NCI-H345 (cell line): ENCODE measurements at places on chromosomes 16 and 17.
A peak's percentile ranks its signal among the peaks of the same experiment; 100 is the strongest.

GRCh38 chr17:67672592-67673335 is 45.0 kb upstream of the NOL11 start:
- peak; percentile 3 for DNase-seq

DNA sequence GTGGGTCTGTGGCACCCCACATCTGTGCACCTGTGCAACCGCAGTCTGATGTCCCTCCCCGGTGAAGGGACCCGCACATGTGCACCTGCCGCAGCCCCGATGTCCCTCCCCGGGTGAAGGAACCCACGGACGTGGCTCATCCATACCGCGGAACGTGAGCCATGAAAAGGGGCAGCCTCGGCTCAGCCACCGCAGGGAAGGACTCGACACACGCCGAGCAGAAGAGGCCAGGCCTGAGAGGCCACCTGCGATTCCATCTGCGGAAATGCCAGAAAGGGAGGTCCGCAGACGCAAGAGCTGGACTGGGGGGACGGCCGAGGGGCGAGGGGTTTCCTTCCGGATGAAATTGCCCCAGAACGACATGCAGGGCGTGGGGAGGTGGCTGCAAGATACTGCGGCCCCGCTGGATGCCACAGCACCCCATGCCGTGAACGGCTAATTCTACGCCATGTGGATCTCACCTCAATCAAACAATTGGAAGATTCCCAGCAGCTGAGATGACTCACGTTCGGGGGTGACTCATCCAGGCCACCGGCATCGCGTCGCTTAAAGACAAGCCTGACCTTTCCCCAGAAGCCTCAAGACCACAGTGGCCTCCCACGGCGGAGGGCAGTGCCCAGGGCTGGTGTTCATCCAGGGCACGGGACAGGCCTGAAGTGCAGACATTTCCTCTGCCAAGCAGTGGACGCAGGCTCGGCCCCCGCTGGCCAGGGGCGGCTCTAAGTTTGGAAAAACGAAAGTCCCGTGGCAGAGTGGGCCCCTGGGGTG is 21.0 kb downstream of the SOX8 start:
- DNase-seq: no peak

DNA sequence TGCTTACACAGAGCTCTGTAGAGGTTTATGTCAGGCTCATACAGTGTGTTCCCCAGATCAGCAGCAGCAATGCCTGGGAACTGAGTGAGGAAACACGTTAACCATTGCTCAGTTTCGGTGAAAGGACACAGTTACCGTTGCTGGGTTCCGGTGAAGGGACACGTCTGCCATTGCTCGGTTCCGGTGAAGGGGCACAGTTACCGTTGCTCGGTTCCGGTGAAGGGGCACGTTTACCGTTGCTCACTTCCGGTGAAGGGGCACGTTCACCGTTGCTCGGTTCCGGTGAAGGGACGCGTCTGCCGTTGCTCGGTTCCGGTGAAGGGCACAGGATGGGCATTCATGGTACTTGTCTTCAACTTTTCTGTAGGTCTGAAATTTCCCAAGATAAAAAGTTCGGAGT is 81.7 kb downstream of the MRM3 start:
- no peak for DNase-seq

DNA sequence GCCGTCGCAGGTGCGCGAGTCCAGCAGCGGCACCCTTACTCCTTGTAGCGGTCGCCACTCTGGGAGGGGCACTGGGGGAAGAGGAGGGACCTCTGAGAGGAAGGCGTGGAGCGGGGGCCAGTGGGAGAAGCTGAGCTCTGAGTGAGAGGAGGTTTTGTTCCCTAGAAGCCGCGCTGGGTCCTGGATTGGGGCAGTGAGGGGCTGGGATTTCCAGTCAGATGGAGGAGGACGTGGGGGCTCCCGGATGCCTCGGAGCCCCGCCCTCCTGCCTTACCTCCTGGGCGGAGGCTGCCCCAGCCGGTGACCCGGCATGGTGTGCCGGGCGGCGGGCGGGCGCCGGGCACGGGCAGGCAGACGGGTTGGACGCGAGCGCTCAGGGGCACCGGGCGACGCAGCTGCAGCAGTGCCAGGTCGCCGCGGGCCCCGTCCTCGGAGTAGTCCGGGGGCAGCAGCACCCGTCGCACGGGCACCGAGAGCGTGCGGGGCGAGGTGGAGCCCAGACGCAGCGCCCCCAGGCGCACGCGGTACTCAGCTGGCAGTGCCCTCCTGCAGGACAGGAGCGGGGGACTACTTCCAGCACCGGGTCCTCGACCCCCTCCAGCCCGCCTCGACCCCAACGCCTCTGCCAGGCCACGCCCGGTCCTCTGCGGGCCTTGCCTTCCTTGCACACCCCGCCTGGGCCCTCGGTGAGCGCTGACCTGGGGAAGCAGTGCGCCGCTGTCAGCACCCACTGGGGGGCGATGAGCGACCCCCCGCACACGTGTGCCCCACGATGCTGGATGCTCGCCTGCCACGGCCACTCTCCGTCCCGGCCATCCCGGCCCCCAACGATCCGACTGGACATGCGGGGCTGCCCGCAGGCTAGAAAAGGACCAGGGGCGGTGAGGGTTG is 2.0 kb downstream of the PRSS33 start:
- DNase-seq: no peak

DNA sequence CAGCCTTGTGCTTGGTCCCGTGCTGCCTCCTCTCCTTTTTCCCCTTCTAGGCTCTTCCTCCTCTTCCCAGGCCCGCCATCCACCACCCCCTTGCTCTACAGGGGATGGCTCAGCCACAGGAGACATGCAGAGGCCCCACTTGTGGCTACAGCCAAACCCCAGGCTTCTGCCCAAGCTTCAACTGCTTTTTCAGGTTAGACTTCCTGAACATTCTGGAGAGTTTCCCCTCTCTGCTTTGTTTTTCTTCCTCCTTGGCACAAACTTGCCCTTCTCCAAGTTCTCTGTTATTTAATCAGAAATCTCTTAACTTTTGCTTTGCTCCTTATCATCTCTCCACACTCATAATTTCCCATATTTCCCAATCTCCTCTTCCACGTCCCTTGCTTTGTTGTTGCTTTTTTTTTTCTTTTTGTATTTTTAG is 18.3 kb upstream of the HAS3 start:
- no peak for DNase-seq

- no peak for DNase-seq
These were observed 2.7 kb downstream of the TLCD1 start for GRCh38 chr17:28723159-28723835.

DNA sequence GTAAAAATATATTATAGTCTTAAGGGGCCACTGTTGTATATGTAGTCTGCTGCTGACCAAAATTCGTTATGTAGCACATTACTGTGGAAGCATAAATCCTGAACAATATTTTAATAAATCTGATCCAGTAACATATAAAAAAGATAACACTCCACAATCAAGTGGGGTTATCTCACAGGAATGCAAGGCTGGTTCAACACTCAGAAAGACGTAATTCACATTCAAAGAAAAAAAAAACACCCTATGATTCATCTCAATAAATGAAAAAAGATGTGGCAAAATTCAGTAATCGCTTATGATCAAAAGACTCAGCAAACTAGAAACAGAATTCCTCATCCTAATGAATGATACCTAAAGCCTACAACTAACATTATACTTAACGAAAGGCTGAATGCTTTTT is 47.8 kb downstream of the CREBBP start:
- DNase-seq: no peak

GRCh38 chr17:63600569-63601438 is at the start of gene TACO1:
Gene TACO1 (plus strand): TSS chr17:63600895. CDS start chr17:63601084, 189 bp downstream.
- DNase-seq: peak; percentile 79

DNA sequence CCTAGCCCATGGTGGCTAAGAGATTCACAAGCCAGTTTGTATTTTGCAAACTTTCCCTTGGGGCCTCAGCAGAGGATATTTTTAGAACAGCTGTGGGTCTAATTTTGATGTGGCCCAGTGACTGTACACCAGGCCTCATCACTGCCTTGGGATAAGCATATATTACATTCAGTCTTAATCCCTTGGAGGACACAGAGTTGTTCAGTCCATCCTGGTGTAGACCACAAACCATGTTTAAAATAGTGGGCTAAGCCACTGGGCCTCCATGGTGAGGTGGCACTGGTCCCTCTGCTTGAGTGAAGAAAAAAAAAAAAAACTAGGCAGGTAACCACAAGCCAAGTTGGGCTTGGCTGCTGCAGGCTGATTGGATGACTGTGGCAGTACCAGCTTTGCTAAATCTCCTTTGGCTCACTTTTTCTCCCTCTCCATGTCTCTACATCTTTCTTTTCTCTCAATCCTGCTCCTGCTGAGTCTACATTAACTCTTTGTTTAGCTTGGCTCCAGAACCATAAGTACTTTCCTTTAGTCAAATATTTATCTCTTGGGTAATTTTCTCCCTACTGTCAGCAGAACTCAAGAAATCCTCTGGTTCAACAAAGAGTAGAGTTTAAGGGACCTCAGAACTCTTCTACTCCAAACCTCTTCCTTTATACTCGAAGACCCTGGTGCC is 120.0 kb upstream of the TBX2 start:
- no peak for DNase-seq

DNA sequence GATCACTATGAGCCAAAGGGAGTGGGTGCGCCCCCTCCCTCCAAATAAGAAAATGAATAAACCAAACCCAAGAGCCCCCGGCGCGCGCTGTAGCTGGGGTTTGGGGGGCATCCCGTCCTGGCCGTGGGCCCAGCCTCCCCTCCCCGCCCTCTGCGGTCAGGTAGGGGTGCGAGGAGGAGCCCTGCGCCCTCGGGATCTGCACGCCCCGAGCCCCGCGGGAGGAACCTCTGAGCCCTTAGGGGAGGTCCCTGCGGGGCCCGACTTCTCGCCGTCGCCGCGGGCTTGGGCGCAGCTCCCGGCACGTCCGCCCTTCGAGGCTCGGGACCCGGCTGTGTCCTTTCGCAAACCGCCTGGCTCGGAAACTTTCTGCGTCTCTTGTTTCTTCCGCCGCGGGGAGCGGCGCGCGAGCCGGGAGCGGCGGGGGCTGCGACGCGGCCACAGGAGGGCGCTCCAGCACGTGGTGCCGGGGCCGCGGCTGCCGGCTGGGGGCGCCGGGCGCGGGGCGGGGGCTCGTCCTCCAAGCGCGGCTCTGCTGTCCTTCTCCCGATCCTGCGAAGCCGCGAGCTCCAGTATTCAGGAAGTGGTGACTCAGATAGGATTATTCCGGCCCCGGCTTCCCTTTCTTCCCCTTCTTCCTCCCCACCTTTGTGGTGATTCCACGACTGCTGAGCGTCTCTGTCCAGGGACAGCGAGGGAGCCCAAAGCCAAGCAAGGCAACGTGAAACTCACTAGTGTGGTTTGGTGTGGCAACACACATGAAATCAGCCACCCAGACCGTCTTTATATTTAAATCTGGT is 1.6 kb downstream of the PITPNC1 start:
- peak; percentile 71 for DNase-seq

- DNase-seq: no peak
These were observed 251.6 kb upstream of the TNRC6C start for GRCh38 chr17:77706938-77707337.

DNA sequence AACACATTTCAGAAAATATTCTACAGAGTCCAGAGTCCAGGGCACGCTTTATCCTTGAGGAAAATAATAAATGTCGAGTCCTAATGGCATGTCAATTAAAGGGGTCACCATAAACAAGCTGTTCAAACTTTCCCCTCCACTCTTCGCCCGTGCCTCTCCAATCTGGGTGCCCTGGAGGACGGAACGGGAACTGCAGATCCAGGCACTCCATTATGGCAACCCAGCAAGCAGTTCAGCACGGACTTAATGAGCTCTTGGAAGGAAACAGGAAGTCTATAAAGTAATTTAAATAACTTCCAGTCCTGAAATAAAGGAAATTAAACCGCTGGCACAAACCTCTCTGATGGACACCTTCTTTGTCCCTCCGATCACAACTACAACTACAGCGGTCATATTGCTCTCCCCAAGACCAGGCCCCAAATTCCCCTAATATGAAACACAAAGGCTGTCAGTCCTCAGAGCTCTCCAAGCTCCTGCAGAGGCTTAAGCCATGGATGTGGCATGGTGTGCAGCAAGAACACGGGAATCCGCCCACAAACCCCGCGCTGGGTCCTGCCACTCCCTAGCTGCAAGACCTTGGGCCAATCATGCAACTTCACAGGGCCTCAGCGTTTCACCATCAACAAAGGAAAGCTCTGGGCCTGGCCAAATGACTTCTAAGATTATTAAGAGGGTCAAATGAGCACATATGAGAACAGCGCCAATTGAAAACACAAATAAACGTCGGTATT is 52.6 kb downstream of the ZFHX3 start:
- DNase-seq: no peak

- no peak for DNase-seq
These were observed 203.8 kb upstream of the HSBP1 start for GRCh38 chr16:83603723-83604570.

DNA sequence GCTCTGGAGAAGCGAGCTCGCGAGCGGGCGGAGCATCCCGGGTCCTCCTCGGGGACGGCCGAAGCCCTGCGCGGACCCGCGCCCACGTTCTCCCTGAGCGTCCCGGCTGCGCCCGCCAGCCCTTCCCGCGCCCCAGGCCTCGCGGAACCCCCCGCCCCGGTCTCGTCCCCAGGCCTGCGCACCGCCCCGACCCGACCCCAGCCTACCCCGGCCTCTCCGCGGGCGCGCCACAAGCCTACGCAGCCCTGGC is 159 bp downstream of the USP36 start:
- no peak for DNase-seq

- DNase-seq: no peak
These were observed 197.5 kb downstream of the RPTOR start for GRCh38 chr17:80742091-80742490.

DNA sequence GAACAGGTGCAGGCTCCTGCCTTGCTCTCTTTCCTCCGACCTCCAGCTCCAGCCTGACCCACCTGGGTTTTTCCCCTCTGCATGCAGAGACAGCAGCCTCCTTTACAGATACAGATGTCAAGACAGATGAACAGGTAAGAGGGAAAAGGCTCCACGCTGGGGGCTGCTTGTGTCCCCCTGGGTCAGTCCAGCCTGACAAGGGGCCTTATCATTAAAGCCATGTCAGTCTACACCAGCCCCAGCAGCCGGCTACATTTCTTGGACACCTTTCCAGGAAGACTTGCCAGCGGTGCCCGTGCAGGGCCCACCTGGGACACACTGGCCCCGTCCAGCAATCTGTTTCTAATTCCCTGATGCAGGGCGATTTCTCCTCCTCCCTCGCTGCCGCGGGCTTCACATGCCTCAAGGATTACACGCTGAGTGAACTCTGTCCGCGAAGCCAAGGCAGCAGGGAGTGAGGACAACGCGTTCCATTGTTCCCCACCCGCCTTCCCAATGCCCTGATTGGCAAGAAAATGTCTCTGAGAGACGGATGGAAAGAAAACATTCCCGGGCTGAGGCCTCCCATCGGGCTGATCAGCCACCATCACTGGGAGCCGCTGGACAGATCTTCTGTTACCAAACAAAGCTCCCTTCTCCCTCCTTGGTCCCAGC is 184.7 kb downstream of the C16orf95 start:
- no peak for DNase-seq
